NCI-H510A (cell line): ENCODE measurements at places on chromosomes 7 and 10.

- DNase-seq, result no peak
These were observed 16.2 kb upstream of the ZFAND2A start for GRCh38 chr7:1175967-1176851.

DNA sequence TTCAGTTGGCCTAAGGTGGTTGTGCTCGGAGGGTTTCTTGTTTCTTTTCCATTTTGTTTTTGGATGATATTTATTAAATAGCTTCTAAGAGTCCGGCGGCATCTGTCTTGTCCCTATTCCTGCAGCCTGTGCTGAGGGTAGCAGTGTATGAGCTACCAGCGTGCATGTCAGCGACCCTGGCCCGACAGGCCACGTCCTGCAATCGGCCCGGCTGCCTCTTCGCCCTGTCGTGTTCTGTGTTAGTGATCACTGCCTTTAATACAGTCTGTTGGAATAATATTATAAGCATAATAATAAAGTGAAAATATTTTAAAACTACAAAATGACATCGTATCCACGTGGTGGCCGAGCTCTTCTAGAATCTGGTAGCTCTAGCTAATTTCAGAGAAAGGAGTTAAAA lies 20.4 kb downstream of the GATA3 start:
- DNase-seq, result no peak

GRCh38 chr7:49297958-49298357 lies 373.6 kb downstream of the CDC14C start:
- DNase-seq, result no peak

GRCh38 chr10:78953113-78953798 lies 115.5 kb upstream of the ZMIZ1 start:
- DNase-seq, result no peak

- DNase-seq, result peak; percentile 48
These were observed 5.4 kb downstream of the ATP6V1F start for GRCh38 chr7:128867842-128868623.

DNA sequence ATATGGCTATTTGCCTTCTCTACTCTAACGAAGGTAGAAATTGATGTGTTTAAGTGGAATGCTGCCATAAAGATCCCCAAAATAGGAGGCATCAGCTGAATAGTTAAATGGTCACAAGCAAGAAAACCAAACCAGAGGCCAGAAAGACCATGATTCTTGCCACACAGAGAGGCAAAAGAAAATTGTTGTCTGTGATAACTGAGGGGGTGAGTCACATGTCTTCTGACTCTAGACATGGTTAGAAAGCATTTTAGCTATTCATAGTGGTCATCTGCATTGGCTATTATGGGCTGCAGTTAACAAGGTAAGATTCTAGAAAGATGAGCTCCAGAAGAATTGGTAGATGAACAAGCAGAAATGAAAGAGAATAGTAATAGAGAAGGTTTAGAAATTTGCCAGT lies 361.4 kb upstream of the NPSR1 start:
- DNase-seq, result no peak

- no peak for DNase-seq
These were observed 203.1 kb downstream of the ZMYND11 start for GRCh38 chr10:338171-339037.

- no peak for DNase-seq
These were observed 527.4 kb downstream of the DNAJB6 start for GRCh38 chr7:157863906-157864810.

DNA sequence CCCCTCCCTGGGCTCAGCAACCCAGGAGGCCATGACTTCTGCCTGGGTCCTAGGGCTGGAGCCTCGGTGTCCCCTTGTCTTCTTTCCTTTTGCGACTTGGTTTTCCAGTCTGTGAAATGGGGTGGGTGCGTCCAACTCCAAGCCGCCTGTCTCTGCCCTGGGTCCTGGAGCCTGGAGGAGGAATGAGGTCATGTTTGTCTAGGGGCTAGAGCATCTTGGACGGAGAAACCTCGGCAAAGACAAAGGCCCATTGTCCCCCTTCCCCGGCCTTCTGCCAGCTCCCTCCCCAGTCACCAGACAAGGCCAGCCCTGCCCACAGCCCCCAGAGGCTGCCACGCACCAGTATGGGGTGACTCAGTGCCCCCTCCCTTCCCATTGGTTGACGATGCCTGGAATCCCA lies 39.8 kb upstream of the ELN start:
- no peak for DNase-seq

- DNase-seq, result no peak
These were observed 7.9 kb downstream of the FAM20C start for GRCh38 chr7:200290-200689.

DNA sequence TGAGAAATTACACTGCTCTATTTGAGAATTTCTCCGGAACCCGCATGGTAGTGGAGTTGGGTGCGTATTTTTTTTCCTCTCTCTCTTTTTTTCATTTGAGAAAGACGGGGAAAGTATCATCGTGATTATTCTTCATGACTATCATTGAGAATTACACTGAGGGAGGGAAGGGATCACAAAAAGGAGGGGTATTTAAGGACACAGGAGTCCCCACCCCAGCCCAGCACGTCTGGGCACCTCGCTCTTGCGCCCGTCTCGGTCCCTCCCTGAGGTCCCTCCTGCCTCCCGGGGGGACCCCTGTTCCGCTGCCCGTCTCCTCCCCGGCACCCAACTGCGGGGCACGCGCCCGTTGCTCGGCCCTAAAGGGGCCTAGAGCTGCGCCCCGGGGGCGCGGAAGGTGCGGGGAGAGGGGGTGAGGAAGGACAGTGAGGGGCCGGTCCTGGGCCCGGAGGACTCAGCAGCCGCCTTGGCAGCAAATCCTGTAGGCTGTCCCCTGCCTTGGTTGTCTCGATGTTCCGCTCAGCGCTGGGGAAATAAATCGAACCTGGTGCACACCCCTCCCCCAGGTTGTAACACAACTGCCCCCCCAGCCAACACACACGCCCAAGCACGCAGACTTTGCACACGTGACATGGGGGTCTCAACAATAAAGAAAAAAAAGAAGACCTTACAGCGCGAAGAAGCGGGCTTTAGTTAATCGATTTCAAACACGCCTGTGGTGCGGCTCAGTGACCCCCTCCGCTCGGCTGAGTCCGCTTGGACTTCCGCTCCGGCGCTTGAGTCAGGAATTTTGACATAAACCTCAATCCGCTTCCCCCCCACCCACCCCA lies 18.6 kb upstream of the GATA3 start:
- DNase-seq, result no peak

DNA sequence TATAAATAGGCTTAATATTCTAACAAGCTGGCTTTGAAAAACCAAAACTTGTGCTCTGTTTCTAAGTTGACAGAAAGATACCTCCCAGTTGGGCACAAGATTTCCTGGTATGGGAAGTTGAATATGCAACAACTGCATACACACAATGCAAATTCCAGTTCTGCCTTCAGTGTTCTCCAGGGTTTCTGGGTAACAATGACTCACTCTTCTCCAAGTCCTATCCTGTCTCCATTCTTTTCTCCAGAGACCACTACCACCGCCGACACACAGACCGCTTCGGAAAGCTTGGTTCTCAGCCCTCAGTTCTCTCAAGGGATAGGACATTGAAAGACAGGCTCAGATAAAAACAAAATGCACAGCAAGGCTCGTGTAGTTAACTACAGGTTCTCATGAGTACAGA lies 12.2 kb downstream of the PDE1C start:
- DNase-seq, result no peak

- no peak for DNase-seq
These were observed 14.0 kb upstream of the GRIFIN start for GRCh38 chr7:2490181-2490651.

- DNase-seq, result no peak
These were observed 662.7 kb upstream of the POT1 start for GRCh38 chr7:125592331-125592730.

DNA sequence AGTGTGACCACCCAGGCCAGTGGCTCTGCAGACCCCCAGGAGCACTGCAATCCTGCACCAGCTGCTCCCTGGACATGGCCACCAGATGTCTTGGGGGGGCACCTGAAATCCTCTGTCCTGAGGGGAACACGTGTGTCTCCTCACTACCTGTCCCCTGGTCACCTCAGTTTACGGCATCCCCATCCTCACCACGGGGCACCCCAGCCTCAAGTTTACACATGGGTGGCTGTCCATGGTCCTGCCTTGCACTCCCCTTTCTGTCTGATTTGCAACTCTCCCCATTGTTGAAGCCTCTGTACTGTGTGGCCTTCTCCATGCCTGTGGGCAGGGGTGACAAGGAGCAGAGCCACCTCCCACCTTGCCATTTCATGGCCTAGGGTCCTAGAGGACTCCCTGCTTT lies 67.2 kb downstream of the RAMP3 start:
- no peak for DNase-seq

- no peak for DNase-seq
These were observed 100.6 kb upstream of the PDE1C start for GRCh38 chr7:32170838-32171237.

GRCh38 chr10:128875956-128876736 lies 590.9 kb upstream of the MGMT start:
- DNase-seq, result no peak

DNA sequence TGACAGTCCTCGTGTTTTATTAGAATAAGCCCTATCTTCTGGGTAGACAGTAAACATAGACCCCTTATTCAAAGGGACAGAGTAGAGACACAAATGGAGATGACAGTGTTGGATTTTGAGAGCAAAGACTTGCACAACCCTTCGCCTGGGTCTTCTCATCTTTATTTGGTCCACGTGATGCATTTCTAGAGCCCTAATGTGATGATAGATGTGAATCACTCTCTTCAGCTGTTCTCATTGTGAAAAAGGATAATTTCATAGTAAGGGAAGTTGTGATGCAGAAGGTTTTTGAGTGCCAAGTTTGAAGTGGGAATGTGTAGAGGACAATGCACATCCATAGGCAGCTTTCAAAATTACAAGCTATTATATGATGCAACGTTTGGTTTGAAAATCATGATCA lies 86.3 kb downstream of the CREB5 start:
- no peak for DNase-seq

DNA sequence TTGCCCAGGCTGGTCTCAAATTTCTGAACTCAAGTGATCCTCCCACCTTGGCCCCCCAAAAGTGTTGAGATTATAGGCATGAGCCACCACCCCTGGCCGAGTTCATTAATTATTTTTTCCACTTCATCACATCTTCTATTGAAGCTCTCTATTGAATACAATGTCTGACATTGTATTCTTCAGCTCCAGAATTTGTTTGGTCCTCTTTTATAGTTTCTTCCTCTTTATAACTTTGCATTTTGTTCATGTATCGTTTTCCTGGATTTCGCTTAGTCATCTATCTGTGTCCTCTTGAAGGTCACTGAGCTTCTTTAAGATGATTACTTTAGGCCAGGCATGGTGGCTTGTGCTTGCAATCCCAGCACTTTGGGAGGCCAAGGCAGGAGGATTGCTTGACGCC lies 30.2 kb downstream of the NOM1 start:
- no peak for DNase-seq

- DNase-seq, result peak; percentile 12
These were observed 309.1 kb downstream of the MDFIC start for GRCh38 chr7:115230882-115231571.

DNA sequence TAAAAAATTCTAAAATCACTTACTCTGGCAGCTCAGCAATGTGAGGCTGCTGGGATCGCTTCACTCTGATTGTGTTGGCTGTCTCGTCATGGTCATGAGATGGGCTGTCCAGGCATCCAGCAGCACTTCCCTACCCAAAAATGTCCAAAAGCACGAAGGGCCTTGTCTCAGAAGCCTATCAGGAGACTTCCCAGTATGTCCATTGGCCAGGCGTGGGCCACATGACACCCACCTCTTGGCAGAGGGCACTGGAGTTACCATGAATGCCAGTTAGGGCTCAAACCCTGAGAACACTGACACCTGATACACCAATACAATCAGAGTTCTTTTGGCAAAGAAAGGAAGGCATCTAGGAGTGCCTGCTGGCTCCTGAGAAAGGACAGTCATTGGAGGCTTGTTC lies 27.0 kb upstream of the GLI3 start:
- DNase-seq, result no peak

DNA sequence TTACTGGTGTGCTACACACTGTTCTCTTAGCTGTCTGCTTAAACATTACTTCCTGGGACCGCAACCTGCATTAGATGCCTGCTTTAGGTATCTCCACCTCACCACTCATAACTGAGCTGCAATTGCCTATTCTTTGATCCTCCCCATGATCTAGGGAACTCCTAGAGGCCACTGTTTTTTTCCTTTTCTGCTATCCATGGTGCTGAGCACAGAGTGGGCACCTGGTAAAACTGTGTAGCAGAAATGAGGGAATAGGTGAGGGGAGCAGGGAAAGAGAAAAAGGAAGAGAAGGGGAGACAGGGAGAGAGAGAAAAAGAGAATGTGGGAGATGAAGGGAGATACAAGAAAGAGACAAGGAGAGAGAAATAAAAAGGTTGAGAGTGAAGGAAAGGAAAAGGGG lies 434.9 kb downstream of the ADRA2A start:
- no peak for DNase-seq

DNA sequence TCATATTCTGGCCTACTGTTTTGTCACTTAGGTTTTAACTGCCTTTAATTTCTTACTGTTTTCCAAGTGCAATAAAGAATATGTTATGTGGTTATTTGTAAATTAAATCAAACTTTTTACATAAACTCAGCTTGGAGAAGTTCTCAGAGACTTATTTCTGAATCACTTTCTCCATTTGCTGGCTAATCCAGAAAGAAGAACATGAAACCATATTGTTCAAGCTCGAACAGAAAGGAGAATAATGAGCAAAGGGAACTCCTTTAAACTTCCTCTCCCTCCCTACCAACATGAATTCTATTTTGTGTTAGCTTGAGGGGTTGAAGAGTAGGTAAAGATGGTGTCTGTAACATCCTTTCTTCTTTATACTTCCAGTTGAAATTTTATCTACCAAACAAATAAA lies 52.3 kb downstream of the SHTN1 start:
- DNase-seq, result no peak

- DNase-seq, result no peak
These were observed 78.4 kb upstream of the LEP start for GRCh38 chr7:128162666-128163065.

DNA sequence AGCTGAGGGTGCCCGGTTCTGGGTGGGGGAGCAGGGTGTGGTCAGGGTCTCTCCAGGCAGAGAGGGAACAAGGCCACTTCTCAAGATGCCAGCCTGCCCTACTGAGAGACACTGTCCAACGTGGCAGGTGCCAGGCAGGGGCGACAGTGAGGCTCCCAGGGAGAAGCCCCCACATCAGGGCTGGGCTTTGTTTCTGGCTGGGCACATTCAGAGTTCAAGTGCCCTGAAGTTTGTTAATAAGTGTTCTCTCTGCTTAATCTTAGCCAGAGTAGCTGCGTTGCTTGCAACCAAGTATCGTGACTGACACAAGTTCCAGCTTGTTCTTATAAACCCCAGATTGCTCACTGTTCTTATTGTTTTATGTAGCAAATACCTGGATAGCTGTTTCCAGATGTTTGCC lies 21.8 kb downstream of the FOXL3 start:
- DNase-seq, result no peak
